RWPE1 (cell line): ENCODE measurements at places on chromosomes 16 and 17.

DNA sequence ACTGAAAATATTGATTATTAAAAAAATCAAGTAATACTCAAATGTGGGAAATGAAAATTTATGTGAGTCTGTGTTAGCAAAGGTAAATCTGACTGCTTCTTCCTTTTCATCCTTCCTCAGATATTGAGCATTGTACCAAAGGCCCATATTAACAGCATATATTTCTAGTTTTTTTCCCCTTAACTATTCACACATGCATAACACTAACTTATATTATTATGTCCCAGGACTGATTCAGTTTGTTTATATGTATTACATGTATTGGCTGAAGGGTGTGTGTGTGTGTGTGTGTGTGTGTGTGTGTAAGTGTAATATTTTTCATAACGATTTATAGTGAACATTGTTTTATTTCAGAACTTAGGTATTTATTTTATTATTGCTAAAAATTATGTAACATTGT lies 74.2 kb downstream of the BCAS3 start:
- DNase-seq = no peak

GRCh38 chr16:85126394-85126704 lies 14.1 kb upstream of the CIBAR2 start:
- no peak for DNase-seq

GRCh38 chr16:50444526-50444925 lies 75.7 kb upstream of the BRD7 start:
- no peak for DNase-seq

DNA sequence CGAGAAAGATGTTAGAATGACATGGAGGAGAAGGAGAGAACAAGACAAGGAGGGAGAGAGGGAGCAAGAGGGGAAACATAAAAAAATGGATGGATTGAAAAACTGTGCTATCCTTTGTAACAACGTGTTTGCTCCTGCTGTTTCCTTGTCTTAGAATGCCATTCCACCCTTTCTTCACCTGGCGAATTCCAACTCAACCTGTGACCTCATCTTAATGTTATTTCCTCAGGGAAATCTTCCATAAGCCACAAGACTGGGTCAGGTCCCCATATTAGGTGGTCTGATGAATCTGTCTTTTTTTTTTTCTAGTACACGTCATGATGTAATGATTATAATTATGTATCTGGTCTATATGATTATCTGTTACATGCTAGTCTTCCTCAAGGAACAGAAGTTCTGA lies 195.0 kb upstream of the MAF start:
- no peak for DNase-seq

GRCh38 chr16:54545854-54546511 lies 259.4 kb upstream of the IRX3 start:
- no peak for DNase-seq

GRCh38 chr17:49200423-49201083 lies 9.8 kb downstream of the GNGT2 start:
- no peak for DNase-seq

GRCh38 chr16:30351586-30352419 lies 3.3 kb downstream of the CD2BP2 start:
- DNase-seq = no peak

DNA sequence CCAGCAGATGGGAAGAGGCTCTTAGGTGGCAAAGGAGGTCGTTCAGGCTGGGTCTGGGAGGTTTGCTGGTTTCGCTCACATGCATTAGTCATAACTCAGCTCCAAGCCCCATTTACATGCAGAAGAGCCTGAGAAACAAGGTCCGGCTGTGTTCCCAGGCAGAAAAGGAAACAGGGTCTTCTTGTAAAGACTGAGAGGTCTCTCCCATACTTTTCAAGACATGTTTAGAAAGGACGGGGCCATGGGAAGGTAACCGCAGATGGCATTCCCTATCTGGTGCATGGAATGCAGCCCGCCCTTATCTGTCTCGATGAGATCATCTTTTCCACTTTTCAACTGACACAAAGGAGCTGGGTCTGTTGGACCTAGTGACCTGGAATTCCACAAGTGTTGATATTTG lies 389.0 kb upstream of the CDH11 start:
- DNase-seq = no peak

DNA sequence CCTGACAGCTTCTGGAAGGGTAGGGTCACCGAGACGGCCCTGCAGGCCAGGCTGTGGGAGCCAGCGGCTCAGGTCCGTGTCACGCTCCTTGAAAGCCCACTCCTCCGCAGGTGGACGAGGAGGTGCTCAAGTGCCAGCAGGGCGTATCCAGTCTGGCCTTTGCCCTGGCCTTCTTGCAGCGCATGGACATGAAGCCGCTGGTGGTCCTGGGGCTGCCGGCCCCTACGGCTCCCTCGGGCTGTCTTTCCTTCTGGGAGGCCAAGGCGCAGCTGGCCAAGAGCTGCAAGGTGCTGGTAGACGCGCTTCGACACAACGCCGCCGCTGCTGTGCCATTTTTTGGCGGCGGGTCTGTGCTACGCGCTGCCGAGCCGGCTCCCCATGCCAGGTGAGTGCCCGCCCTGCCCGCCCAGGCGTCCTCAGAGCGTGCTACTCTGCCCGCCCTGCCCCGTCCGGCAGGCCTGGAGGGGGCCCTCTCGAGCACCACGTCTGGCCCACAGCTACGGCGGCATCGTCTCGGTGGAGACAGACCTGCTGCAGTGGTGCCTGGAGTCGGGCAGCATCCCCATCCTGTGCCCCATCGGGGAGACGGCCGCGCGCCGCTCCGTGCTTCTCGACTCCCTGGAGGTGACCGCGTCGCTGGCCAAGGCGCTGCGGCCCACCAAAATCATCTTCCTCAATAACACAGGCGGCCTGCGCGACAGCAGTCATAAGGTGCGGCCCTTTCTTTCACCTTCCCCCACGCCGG lies 1.3 kb downstream of the NAGS start:
- DNase-seq = peak; percentile 16

DNA sequence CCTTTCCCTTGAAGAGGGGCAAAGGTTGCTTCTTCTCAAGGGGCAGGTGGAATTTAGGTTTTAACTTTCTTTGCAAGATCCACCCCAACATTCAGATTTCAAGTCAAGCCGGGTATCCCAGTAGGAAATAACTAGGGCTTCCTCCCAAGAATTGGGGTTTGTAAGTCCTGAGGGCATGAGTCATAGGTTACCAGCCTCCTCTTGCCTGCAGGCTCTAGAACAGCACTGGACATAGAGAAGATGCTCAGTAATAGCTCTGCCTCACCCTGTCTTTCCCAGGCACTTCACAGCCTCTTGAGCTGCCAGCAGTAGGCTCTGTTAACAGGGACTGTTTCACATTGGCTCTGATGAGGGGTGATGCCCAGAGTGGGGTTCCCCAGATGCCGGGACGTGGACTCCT lies 35.8 kb upstream of the ZFP90 start:
- peak; percentile 53 for DNase-seq
